Heart left ventricle (tissue), 16 donors: ENCODE measurements at places on chromosomes 11 and 22. TPM values are rescaled to one million over a fixed set of nuclear protein-coding genes. Genes with fewer than 3 reads are reported as not detected.

DNA sequence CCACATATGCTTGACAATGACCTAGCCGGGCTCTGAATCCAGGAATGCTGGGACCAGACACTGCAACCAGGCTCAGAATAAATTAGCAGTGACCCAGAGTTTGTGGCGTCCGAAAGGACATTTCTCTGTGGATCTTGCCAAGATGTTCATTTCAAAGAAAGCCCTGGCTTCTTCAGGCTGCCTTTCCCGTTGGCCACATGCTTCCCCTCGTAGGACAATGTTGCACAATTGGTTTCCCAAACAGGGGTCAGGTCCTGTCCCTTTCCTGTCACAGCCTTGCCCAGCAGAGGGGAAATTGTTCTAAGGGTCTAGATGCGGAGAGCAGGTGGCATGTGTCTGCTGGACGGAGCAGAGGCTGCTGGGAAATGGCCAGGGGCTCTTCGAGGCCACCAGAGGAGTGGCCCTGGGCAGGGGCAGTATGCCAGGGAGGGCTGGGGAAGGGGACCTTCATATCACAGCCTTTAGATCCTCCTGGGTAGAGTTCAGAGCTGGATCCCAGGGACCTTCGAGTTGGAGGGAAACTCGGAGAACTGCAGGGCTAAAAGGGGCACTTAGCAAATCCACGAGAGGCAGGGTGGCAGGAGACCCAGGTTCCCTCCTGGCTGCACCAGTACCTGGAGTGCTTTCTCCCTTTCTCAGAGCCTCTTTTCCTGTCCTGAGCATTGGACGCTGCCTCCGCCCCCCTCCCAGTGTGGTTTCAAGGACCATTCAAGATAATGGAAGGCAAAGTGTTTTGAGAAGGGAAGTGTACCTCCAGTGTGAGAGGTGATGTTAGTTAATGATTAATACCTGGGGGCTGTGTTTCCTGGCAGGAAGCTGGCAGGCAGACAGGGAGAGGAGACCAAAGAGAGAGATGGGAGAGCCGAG is 42.3 kb downstream of the C11orf96 start:
- no peak for DNase-seq

ACRV1 gene
- not detected for total RNA-seq

DRD4 gene
- not detected for total RNA-seq

GRCh38 chr11:27239305-27239942 is 123.6 kb downstream of the CCDC34 start:
- DNase-seq, result peak; percentile 53

DNA sequence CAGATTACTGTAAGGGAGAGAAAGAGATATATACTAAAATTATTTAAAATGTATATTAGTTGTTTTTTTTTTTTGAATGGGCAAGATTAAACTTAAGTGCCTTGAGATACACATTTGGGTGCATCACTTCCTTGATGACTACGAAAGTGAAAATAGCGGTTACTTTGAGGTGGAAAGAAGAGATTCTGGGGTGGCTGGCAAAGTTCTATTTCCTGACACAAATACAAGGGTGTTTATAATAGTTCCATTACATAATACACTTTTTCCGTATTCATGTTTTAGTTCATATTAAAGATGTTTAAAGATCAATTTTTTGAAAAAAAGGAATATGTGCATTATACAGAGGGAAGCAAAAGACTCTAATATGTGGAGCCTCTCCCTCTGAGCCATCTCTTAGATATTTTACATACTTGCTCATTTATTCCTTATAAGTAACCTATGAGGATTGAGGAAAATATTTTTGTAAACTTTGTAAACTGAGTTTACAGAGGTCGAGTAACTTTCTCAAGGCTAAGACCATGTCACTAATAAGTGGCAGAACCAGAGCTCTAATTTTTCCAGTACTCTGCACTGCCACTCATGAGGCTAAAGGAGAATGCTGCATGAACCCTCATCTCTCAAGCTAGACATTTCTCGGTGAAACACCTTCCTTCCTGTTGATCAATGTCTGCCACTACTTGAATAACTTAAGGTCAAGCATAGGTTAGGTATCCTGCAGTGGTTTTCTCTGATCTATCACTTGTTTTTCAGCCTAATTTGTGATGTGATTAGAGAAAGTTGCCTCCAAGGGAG is 58.6 kb downstream of the DDIAS start:
- no peak for DNase-seq

SLC22A6 gene
- total RNA-seq, result not detected

FAM181B gene
- 0.07 TPM for total RNA-seq

GALR3 gene
- total RNA-seq, result not detected

- no peak for DNase-seq
Observed at GRCh38 chr11:134034496-134035381, 34.1 kb upstream of the JAM3 start.

DNA sequence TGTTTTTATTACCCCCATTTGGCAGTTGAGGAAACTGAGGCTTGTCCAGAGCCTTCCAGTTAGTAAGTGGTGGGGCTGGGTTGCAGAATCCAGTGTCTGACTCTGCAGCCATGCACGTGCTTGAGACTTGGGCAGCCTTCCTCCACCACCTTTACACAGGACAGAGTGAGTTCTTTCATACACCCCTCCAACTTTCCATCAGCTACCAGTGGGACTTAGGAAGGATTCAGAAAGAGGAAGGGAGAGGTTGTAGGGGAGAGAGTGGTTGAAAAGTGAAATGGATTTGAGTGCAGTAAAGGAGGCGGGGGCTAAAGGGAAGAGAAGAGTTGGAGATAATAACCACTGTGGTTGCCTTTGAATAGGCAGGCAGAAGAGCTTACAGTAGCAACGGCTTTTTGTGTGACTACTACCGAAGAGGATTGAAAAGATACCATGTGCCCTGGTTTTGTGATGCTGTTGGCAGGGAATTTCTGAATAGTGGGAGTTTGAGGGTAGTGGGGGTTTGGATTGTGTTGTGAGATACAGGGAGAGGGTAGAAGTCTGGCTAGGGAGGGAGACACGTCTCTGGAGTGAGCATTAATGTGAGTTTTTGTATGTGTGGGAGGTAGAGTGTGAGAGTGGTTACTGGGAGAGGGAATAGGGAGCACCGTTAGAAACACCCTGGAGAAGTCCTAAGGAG is 1.7 kb downstream of the UVRAG start:
- no peak for DNase-seq

TMEM109 gene
- total RNA-seq, result 116 TPM

MRGPRX4 gene
- not detected for total RNA-seq

CCDC89 gene
- total RNA-seq, result 1.5 TPM

- DNase-seq, result no peak
Observed at GRCh38 chr11:69584160-69584559, 56.8 kb upstream of the CCND1 start.

RAB38 gene
- total RNA-seq, result 0.46 TPM

GRCh38 chr11:119584193-119585042 is 144.6 kb downstream of the NECTIN1 start:
- DNase-seq, result peak; percentile 67

- DNase-seq, result no peak
Observed at GRCh38 chr11:73194593-73194992, 23.5 kb upstream of the P2RY2 start.

DNA sequence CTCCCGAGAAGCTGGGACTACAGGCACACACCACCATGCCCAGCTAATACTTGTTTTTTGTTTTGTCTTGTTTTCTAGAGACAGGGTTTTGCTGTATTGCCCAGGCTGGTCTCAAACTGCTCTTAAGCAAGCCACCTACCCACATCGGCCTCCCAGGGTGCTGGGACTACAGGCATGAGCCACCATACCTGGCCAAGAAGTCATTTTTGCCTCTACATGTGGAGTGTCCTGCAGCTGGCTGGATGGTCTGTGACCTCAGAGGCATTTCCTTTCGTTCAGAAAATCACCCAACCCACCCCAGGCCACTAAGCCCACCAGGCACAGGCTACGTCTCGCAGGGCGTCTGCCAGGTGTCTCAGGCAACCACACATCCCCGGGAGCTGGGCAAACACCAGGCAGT is 12.8 kb downstream of the SHANK2 start:
- no peak for DNase-seq

- DNase-seq, result no peak
Observed at GRCh38 chr11:118245936-118246562, 6.1 kb downstream of the MPZL3 start.

OR8D4 gene
- total RNA-seq, result not detected

DNA sequence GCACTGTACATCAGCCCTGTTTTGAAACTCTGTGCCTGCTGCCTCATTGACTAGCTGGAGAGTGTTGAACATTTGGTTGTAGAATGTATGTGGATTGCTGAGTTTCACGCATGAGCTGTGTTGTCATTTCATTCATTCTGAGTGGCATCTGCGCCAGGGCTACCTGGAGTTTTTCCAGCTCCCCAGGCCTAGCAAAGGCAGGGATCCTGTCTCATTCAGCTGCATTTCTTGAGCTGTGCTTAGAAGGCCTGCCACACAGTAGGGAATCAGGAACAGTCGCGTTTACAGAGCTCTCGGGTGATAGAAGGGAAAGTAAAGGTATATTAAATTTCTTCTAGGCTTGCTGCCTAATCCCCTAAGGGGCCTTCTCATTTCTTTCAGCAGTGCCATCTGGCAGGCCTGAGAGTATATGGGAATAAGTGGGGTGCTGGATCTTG is 44.3 kb downstream of the PTPRJ start:
- no peak for DNase-seq

- peak; percentile 61 for DNase-seq
Observed at GRCh38 chr11:45333001-45333971, 47.1 kb upstream of the SYT13 start.
